ENCODE measurements at places on chromosomes 5 and 9. TPM values are rescaled to one million over a fixed set of nuclear protein-coding genes. Genes with fewer than 3 reads are reported as not detected.

The TEK gene
- 42.6 TPM for polyA plus RNA-seq

The ZNF366 gene
- polyA plus RNA-seq = 3.8 TPM

The SOWAHA gene
- 5.1 TPM for polyA plus RNA-seq

The CCDC69 gene
- polyA plus RNA-seq = 6.4 TPM

The SLC36A3 gene
- not detected for polyA plus RNA-seq

The BAG1 gene
- polyA plus RNA-seq = 75.6 TPM

The FBP1 gene
- 66.0 TPM for polyA plus RNA-seq

The IFNA7 gene
- not detected for polyA plus RNA-seq

GRCh38 chr9:137606005-137606621 lies 627 bp downstream of the ARRDC1 start:
- no peak for DNase-seq

The CXCL14 gene
- polyA plus RNA-seq = 24.9 TPM

The ALDH1A1 gene
- 272 TPM for polyA plus RNA-seq

DNA sequence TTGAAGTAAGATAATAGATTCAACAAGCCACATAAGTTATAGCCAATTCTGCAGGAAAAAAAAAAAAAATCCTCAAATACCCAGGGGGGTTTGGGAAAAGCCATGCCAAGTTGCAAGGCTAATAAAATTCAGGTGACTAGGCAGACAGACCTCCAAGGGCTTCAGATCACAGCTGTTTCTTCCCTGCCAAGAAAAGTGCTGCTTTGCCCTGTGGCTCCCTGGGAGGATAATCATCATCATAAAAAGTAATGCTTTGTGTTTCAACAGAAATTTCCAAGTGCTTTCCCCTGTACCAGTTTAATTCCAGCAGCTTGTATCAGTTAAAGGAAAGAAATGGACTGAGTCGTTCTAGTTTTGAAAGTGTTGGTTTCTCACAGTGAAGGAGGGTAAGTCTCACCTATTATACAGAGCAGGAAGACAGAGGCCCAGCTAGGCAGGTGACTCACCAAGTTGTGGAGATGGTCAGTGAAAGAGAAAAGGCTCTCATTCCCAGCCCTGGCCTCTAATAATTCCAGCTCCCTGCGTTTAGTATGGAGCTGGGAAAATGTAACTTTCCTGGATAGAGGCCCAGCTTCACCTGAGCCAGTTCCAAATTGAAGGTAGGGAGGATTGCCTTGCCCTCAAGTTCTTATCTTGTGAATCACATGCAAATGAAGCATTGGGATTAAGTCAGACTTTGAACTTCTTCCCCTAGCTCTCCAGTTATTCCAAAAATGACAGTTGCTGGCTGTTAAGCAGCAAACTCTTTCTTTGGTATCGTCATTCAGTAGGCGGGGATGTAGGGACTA lies 263.4 kb downstream of the GRIA1 start:
- no peak for DNase-seq
